ENCODE measurements at places on chromosomes 6 and 20.
A peak's percentile ranks its signal among the peaks of the same experiment; 100 is the strongest.

DNA sequence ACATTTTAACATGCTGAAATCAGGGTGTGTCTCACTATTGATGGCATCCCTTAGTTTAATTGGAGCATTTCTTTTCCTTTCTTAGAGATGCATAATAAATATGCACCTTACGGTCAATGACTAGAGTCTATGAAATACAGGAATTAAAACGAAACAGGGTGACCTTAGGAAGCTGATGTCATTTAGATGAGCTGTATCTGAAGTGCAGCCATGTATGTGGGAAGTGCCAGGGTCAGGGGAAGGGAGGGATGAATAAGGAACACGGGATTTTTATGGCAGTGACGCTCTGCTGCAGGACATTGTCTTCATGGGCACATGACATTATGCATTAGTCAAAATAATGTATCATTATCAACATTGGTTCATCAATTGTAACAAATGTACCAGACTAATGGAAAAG lies 84.0 kb downstream of the AGPAT4 start:
- no peak for DNase-seq

DNA sequence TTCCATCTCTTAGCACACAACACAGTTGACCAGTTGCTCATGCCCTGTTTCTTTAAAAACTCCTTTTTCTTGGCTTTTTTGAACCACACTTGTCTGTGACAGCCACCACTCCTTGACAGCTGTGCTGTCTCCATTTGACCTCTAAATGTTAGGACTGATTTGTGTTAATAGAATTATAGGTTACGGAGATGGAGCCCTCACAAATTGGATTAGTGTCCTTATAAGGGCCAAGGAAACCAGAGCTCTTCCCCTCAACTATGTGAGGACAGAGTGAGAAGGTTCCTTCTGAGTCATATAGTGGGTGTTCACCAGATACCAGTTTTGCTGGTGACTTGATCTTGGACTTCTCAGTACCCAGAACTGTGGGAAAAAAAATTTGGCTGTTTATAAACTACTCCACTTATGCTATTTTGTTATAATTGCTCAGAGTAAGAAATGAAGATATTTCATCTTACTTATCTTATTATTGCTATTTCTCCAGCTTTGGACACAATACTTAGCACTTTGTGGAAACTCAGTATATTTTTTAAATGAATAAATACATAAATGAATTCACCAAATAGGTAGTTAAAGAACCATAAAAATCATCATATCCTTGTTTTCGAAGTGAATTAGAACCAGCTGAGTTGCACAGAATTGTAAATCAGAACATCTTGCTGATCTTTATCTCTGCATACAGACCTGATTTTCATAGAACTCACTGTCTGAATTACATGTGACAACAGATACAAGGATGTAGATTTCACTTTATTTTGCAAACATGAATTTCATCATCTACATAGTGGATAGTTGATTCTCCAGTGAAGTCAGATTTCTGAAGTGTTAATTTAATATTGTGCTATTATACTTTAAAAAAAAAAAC lies 598.5 kb upstream of the IRAK1BP1 start:
- DNase-seq = no peak

DNA sequence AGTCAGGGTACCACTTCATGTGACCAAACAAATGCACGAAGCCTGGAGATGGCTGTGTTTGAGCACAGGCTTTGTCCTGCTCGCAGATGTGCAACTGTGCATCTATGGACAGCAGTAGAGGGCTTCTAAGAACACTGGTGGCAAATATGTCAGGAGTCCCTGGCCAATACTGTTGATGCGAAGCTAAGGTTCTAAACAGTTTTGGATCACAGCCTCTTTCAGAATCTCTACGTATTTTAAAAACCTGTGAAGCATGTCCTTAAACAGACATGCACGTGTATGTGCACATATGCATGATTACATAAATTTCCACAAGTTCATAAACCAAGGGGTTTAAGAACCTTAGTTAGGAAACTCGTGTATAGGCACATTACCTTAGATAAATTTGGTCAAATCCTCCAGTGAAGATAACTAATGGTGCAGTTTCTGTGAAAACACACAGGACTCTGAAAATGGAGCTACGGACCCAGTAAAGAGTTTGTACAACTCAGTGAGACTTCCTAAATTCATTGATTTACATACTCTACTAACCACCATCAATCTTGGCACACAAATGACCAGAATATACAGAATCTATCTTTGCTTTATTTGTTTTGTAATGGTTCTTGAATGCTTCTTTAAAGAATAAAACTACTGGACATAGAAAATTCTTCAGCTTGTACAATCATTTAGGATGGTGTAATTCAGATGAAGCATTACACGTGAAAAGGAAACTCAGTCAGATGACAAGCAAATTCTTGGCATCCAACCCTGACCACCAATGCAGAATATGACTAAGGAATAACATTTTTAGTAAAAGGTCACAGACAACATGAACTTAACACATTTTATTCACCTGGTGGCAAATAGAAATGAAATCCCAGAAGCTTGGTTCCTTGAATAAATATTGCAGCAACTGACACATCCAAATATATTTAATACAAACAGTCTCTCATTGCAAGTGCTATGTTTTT lies 27.4 kb downstream of the KCNQ5 start:
- peak; percentile 92 for DNase-seq

- DNase-seq = no peak
These were observed 50.6 kb downstream of the PDSS2 start for GRCh38 chr6:107408714-107409113.

DNA sequence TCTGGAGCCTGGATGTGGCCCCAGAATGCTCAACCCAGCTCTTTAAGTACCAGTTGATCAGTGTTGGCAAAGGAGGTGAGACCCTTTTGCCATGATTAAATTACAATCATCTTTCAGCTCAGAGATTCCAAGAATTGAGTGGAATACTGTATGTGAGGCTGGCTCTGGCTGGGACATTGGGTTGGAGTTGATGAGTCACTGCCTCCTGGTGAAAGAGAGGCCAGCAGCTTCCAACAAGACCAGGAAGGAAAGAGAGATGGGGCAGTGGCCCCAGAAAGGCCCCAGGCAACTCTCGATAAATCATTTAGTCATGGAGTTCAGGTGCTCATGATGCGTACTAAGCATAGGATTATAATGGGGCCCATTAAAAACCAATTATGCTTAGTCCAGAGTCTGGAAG lies 2.1 kb downstream of the TGM6 start:
- no peak for DNase-seq

DNA sequence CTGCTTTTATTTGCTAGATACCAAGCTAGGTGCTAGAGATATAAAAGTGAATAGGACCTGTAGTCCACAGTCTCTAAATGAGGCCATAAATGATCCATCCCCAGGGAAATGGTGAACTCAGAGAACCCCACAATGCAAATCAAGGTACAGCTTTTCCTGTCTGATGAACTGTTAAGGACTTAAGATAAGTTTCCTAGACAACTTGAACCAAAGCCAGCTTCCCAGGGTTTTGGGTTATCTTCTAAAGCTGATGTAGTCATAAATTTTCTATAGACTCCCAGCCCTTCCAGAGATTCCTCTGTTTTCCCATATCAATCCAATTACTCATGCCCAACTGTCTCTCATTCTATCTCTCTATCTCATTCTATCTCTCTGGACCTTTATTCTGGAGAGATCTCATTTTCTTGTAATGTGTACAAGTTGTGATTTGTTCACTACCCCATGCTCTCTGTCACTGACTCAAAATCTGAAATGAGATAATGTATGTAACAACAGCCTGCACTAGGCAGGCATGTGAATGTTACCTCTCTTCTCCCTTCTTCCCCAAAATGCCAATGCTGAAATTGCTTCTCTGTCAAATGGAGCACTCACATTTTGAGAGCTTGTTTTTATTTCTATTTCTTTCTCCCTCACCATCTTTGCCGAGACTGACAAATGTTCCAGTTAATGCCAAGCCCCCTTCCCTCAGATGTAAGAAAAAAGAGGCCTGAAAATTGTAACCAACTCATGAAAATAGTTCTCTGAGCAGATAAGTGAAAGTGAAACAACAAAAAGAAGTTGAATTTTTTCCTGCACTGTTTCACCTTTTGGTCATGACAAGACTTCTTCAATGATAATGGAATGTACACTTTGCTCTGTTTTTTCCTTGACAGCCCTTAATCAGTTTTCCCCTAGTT lies 279.9 kb downstream of the SLC35F1 start:
- no peak for DNase-seq

DNA sequence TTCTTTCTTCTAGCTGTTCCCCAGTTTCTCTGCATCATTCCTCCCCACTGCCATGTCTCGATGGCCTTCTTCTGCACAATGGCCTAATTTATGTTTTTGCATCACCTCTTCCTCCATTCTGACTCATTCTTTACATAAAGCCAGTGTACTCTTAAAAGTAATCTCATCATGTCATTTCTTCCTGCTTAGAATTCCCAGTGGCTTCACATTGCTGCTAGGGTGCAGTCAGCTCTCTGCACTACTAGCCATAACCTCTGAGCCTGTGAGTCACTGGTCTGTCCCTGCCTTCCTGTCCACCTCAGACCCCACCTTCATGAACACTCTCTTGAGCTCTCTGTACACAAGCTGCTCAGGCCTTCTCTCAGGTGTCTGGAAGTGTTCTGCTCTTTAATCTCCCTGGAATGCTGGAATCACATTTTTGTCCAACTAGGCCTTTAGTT lies 24.1 kb upstream of the TRIM27 start:
- DNase-seq = peak; percentile 45

DNA sequence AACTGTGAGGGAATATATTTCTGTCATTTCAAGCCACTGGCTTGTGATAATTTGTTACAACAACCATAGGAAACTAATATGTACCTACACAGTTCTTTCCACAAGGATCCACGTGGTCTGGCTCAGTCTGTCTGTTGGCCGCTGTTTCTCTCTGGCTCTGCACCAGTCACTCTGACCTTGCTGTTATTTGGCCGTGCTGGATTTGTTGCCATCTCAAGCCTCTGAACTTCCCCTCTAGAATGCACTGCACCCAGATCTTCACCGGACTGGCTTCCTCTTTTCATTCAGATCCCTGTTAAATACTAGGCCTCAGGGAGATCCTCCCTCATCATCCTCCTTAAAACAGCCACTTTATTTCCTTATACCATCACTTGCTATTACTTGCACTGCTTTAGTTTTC lies 446.8 kb downstream of the TFAP2B start:
- no peak for DNase-seq

- DNase-seq = no peak
These were observed 37.0 kb upstream of the HINT3 start for GRCh38 chr6:125919618-125920017.

DNA sequence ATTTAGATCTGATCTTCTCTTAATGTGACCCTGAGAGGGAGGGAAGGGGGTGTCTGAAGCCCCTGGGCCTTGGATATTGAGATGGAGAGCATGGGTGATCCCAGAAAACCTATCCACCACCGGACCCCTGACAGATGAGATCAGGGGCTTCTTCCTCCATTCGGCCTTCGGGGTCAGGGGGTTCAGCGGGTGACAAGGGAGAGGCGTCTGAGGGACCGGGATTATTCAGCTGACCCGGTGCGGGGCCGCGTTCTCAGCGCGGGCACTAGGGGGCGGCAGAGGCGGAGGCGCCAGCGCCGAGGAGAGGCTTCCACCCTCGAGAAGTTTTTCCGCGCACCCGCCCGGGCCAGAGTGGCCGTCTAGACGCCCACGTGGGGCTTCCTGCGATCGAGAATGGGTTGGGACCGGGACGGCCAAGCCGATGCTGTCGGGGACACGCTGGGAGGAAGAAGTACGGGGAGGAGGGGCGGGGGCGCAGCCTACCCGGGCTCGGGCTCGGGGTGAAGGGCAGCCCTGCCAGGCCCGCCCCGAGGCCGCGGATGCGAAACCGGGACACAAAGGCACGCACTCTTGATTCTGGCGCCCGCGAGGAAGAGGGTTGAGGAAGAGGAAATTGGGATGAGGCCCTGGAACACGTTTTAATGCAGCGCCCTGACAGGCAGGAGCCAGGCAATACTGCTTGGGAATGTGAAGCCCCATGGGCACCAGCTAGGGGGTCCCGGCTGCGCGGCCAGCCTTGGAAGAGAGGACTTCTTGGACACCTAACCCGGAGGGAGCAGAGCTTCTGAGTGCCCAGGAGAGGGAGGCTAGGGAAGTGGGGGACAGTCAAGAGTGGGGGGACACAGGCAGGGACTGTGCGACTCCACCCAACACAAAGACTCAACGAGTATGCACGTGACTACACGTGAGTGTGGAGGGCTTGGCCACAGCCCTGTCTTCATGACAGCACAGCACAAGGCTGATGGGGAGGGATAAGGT lies 30.6 kb downstream of the COL11A2 start:
- peak; percentile 49 for DNase-seq

GRCh38 chr6:150196942-150197745 lies 54.3 kb downstream of the PPP1R14C start:
- DNase-seq = no peak

DNA sequence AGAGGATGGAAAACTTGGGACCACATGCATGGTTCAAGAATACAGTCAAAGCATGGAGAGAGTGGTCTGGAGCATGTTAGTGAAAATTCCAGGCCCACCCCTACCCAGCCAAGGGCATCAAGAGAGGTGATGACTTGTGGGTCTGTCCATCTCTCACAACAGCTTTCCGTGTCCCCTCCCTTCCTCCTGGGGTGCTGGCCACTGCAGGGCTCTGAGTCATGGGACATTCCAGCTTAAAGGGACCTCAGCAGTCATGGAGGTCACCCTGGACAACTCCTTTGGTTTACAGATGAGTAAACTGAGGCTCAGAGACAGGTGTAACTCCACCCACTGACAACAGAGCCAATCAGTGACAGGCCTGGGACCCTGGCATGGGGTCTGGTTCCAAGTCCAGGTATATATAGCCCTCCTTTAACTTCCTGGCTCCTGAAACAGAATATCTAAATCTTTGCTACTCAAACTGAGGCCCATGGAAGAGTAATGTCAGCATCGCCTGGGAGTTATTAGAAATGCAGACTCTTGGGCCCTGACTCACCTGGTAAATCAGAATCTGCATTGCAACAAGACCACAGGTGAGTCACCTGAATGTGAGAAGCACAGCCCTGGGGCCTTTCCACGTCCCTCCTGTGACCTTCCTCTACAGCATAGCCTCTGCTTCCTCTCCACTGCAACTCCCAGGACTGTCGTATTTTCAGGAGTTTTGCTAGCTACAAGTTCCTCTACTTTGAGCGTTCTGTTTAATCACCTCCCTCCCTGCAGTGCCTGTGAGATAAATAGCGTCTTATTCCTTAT lies 170.2 kb downstream of the ZDHHC14 start:
- DNase-seq = no peak

- DNase-seq = no peak
These were observed 160.1 kb downstream of the SIM1 start for GRCh38 chr6:100304575-100304974.

DNA sequence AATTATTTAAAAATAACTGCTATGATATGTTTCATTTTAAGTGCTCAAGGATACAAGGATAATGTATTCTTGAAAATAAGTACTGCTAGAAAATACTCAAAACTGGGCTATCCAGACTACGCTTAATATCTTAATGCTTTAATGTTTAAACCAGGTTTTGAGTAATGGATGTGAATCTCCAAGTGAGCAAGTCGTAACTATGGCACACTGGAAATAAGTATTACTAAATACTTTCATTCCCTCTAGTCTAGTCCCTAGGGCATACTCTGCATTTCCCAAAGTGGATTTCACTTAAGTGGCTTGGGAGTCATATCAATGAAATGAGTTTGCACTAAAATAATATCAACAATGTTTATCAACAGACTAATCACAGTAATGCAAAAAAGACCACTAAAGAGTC lies 48.1 kb downstream of the HMGCLL1 start:
- DNase-seq = no peak

- no peak for DNase-seq
These were observed 25.3 kb upstream of the RIPOR2 start for GRCh38 chr6:24960991-24961475.
